ENCODE measurements at places on chromosomes 11 and 22. TPM values are rescaled to one million over a fixed set of nuclear protein-coding genes. Genes with fewer than 3 reads are reported as not detected.

GRCh38 chr22:39098026-39098425 lies 982 bp downstream of the APOBEC3H start:
- no peaks in the 10 kb centered on the region for H3K4me1 ChIP-seq
- no peak overlapping the region for H3K4me3 ChIP-seq
- H3K36me3 ChIP-seq, result no peaks in the 10 kb centered on the region
- no peak for DNase-seq
- no peaks in the 10 kb centered on the region for H3K27me3 ChIP-seq

DNA sequence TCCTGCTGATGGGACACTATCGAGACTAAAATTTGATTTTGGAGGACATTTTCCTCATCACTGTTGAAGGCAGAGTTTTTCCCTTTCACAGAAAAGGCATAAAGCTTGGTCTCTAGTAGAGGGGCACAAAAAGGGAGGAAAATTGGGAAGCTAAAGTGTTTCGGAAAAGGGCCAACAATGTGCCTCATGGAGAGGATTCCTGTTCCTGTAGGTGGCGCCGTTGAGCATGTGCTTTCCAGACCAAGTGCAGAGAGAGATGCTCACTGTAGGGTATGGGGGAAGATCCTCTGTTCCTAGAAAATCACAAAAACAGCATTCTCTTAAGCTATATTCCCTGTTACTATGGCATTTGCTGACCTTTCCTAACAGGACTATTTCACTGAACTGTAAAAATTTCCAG lies 18.4 kb upstream of the OR4C5 start:
- no peak for DNase-seq
- H3K36me3 ChIP-seq, result no peaks in the 10 kb centered on the region
- no peak overlapping the region for H3K27ac ChIP-seq
- no peaks in the 10 kb centered on the region for H3K4me1 ChIP-seq

DNA sequence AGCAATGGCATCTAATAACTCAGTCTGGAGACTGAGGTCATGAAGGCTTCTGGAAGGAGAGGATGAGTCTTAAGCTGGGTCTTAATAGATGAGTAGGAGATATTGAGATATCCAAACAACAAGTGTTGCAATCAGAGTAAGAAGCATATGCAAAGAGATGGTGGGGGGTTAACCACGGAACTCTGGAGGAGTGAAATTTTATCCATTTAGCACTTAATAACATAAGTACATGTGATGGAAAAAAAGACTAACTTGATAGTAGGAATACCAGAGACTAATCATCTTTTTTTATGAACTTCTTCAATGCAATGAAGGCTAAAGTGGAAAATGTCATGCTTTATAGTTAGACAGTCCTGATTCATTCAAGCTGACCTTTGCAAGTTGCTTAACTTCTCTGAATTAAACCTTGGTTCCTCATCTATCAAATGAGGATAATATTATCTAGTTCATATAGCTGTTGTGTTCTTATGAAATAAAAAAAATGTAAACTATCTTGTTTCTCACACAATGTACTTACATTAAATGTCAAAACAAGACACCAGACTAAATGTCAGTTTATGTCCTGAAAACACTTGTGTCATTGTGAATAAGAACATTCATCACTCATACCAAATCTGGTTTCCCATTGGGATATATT lies 403.1 kb upstream of the CCDC90B start:
- 0 out of 2 replicates have a peak, but pooled peaks cover 10% of the 10 kb centered on the region for H3K4me1 ChIP-seq
- no peak overlapping the region for H3K4me3 ChIP-seq
- no peaks in the 10 kb centered on the region for H3K36me3 ChIP-seq
- no peak overlapping the region for H3K27ac ChIP-seq
- H3K27me3 ChIP-seq, result no peaks in the 10 kb centered on the region

DNA sequence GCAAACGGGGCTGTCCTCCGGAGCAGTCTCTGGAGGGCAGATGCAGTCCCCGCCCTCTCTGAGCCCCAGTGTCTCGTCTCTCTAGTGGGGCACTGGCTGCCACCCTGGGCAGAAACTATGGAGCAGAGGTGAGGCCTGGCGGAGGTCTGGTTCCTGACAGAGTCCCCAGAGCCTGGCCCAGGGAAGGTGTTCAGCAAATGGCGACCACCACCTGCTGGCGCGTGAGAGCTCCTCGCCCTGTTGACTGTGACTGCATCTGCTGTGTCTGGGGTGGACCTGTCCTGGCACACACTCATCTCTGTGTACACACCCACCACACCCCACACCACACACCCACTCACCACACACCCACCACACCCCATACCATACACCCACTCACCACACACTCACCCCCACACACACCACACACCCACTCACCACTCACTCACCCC lies 18.3 kb upstream of the TTLL12 start:
- no peak overlapping the region for H3K27ac ChIP-seq
- H3K4me1 ChIP-seq, result no peaks in the 10 kb centered on the region
- no peaks in the 10 kb centered on the region for H3K36me3 ChIP-seq
- no peaks in the 10 kb centered on the region for H3K27me3 ChIP-seq

DNA sequence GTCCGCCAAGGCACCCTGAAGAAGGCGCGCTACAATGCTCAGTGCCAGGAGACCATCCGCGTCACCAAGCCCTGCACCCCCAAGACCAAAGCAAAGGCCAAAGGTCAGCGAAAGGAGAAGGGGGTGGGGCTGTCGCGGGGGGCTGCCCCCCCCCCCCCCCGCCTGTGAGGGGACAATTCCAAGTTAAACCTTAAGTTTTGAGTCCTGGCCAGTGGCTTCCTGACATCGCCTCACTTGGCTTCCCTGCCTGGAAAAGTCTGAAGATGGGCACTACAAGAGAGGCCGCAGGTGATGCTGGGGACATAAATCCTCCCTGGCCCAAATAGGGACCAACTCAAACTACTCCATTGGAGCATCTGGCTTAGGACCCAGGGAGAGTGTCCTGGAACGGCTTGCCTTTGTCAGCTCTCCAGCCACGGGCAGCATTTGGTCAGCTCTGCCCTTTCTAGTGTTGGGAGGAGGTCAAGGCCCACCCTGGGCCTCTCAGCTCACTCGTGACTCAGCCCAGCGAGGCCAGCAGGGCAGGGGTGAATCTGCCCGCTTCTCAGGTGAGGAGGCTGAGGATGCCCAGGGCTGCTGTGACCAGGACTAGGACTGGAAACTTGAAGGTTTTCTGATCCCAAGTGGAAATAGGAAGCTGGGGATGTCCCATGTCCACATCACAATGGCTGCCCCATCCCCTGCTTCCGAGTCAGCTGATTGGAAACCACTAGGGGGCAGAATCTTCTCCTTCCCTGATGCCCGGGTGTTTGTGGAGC lies 1.4 kb downstream of the MDK start:
- H3K4me1 ChIP-seq, result no peaks in the 10 kb centered on the region
- H3K27me3 ChIP-seq, result no peaks in the 10 kb centered on the region
- no peaks in the 10 kb centered on the region for H3K36me3 ChIP-seq
- no peak overlapping the region for H3K27ac ChIP-seq
- no peak overlapping the region for H3K4me3 ChIP-seq
- peak; percentile 73 for DNase-seq

DNA sequence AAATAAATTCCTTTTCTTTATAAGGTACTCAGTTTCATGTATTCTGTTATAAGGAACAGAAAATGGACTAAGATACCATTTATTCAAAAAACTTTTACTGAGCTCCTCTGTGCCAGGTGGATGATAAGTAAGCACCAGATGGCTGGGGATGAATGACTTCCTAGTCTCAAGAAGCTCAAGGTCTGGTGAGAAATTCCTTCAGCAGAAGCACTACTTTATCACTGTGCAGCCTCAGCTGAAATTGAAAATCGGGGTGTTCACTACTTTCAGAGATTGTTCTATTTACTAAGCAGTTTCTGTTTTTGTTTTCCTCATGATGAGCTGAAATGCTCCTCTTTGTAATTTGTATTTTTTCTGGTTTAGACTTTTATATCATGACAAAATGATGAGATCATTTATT lies 7.8 kb downstream of the LDHAL6A start:
- H3K4me3 ChIP-seq, result no peak overlapping the region
- H3K27ac ChIP-seq, result no peak overlapping the region
- H3K27me3 ChIP-seq, result no peaks in the 10 kb centered on the region

DNA sequence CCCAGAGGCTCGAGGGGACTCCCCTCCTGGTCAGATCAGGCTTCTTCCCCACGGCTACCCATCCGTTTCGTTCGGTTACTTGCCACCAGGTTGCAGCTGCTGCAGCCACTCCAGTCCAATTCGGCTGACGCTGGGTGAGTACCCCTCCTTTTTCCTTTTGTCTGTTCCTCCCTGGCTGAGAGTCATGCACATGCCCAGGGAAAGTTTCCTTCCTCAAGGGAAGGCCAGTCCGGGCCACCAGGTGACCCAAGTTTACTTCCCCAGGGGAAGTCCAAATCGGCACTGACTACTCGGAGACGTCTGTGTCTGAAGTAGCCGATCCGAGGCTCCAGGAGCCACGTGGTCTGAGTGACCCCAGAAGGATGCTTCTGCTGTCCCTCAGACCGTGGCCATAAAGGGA lies 13.2 kb upstream of the OR56A3 start:
- H3K36me3 ChIP-seq, result no peaks in the 10 kb centered on the region
- H3K27me3 ChIP-seq, result no peaks in the 10 kb centered on the region
- H3K4me1 ChIP-seq, result no peaks in the 10 kb centered on the region
- no peak overlapping the region for H3K27ac ChIP-seq
- DNase-seq, result no peak
- H3K4me3 ChIP-seq, result no peak overlapping the region

DNA sequence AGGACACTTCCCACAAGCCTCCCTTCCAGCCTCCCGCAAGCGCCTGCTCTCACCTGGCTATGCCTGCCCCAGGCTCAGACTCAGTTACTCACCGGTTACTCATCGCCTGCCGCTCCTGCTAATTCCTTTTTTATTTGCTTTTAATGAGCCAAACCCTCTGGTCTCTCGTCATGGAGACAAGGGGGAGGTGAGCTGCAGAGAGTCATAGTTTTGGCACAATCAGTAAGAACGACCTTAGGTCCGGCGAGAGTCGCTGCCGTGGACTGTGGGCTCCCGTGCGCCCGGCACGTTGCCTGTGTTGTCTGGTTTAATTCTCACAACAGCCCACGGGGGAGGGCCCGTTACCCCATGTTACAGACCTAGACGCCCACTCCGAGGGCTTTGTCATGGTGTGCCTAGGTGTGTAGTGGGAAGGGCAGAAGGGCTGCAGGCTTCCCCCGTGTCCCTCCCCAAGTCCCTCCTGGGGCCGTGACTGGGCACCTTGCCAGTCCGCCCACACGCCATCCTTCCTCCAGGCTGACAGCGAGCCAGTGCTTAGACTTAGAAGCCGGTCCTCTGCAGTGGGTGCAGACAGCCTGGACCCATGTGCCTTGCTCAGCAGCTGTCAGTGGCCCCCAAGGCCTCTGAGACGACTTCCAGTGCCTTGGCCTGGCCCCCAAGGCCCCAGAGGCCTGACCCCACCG lies 42.2 kb downstream of the WNT7B start:
- H3K27me3 ChIP-seq, result no peaks in the 10 kb centered on the region
- no peaks in the 10 kb centered on the region for H3K36me3 ChIP-seq
- peak overlapping the region; percentile 60 for H3K4me3 ChIP-seq
- H3K27ac ChIP-seq, result peak overlapping the region; percentile 39

DNA sequence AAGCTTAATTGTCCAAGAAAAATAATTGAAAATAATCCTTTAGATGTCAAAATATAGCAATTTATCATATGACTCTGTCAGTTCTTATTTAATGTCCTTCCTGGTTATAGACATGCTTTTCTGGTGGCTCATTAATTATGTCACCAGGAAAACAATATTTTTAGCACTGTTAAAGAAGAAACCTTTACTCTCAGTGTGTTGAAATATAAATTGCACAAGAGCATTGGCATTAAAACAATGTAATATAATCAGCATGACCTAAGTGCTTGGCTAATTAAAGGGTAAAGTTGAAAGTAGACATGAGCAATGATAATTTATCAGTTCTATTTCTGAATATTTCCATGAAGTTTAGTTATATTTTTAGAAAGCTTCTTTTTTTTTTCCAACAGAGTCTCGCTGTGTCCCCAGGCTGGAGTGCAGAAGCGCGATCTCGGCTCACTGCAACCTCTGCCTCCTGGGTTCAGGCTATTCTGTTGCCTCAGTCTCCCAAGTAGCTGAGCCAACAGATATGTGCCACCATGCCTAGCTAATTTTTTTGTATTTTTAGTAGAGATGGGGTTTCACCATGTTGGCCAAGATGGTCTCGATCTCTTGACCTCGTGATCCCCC lies 232.3 kb downstream of the JRKL start:
- no peaks in the 10 kb centered on the region for H3K27me3 ChIP-seq
- H3K4me1 ChIP-seq, result no peaks in the 10 kb centered on the region
- H3K4me3 ChIP-seq, result no peak overlapping the region
- H3K36me3 ChIP-seq, result no peaks in the 10 kb centered on the region
- H3K27ac ChIP-seq, result no peak overlapping the region

The MAFF gene
- 73.0 TPM for total RNA-seq

The OR52E2 gene
- total RNA-seq, result not detected

The CECR2 gene
- total RNA-seq, result not detected

The PHF21B gene
- total RNA-seq, result not detected
